NCI-H1092 treated with DMSO at 0.1 percent for 48 hours (cell line): ENCODE measurements at places on chromosomes 7 and 10.

DNA sequence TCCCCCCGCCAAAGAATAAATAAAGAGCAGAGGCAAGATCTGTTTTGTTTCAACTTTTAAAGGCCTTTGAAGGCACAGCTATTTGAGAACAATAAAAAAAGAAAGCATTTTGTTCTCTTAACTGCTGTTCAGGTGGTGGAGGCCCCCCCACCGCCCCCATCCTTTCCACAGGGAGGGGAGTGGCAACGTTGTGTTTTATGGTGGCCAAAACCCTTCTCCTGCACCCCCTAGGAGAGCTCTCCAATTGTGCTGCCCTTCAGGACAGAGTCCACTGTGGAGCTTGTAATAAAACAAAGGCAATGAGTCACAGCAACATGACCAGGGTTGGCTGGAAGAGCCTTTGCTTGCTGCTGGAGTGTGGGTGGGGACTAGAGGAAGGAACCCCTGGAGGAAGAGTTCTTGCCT, 987.9 kb downstream of the KCNMA1 start:
- DNase-seq: no peak

- DNase-seq: no peak
Measured at GRCh38 chr7:28980451-28981160, 22.5 kb upstream of the TRIL start.

DNA sequence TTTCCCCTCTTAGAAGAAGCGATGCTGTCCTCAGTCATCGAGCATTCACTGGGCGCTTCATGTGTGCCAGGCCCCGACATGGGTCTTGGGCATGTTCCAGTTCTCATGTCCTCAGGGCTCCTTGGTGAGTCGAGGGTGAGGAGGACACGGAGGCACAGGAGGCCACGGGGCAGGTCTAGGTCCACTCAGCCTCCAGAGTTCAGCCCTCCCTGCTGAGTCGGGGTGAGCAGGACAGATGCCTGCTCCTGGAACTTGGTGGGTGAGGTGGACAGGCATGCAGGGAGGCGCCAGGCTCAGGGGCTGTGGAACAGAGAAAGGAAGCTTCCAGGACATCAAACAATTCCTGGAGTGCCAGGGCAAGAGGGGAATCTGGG, 87.4 kb downstream of the BMS1 start:
- DNase-seq: no peak

DNA sequence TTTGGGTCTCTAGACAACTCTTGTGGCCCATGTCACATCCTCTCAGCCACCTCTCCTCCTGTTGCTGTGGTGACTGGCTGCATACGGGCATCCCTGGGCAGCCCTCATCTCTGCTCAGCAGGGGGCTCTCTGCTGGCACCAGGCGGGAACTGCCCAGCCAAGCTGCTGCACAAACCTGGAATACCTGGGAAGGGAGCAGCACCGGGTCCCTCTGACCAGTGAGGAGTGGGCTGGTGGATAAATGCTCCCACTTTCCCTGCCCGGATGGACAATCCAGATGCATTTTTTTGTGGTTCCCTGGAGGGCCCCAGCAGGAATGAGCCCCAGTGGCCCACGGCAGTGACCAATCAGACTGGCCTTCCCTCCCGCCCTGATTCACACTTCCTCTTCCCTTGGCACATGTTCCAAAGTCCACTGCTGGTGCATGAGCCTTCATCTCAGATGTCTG, 21.9 kb downstream of the GRID1 start:
- peak; percentile 15 for DNase-seq

DNA sequence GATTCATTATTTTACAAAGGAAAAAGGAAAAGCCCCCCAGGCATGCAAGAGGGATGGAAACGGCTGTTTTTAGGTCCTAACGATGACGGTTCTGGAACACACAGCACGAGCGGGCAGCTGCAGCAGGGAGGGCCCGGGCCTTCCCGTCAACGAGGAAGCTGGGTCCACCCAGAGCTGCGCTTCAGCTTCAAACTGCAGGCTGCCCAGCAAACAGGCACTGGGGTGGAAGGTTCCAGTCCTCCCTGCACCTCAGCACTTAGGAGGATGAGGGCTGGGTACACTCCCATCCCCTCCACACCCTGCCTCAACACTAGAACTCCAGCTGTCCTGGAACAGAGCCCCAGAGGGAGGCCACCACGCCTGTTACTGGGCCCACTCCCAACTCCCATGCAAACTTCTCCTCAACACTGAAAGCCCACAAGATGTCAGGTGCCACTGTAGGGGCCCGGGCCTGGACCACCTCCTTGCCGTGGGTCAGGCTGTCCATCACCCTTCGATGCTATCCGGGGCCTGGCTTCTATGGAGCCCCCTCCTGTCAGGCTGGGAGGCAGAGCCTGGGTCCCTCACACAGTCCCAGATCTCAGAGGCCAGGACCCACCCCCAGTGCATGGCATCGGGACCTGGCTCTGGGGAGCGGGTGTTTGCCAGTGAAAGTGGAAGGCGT, 33.0 kb downstream of the PAPOLB start:
- no peak for DNase-seq

DNA sequence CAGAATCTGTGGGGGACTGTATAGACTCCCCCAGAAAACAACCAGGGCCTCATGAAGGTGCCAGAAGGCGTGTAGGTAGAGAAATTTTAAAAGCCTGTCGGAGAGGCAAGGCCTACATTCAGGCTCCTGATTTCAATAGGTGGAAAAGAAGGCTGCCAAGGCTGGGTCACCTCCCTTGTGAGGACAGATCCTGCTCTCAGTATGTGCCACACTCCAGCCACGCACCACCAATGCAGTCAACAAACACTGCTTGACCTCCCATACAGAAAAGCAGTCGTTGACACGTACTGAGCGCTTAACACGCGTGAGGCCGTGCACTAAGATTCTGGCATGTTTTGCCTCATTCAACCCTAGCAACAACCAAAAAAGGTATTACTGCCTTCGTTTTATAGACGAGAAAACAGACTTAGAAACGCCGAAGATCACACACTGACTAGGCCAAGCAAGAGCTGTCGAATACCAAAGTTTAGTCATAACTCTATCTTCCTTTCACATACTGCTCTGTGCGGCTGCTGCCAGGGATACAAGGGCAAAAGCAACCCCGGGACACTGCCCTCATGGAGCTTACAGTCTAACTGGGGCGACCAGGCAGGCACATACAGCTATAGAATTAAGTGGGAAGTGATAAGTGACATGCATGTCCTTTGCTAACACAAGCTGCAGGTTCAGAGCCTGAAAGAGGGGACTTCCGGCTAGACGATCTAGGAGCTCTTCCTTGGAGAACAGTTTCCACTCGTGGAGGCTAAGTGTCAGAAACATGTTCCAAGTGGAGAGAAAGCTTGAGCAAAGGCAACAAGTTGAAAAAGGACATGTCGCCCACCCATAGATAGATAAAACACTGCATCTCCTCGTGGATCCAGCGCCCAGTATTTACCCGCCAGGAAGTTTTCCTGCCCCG, 797 bp upstream of the NKX2-3 start:
- no peak for DNase-seq

DNA sequence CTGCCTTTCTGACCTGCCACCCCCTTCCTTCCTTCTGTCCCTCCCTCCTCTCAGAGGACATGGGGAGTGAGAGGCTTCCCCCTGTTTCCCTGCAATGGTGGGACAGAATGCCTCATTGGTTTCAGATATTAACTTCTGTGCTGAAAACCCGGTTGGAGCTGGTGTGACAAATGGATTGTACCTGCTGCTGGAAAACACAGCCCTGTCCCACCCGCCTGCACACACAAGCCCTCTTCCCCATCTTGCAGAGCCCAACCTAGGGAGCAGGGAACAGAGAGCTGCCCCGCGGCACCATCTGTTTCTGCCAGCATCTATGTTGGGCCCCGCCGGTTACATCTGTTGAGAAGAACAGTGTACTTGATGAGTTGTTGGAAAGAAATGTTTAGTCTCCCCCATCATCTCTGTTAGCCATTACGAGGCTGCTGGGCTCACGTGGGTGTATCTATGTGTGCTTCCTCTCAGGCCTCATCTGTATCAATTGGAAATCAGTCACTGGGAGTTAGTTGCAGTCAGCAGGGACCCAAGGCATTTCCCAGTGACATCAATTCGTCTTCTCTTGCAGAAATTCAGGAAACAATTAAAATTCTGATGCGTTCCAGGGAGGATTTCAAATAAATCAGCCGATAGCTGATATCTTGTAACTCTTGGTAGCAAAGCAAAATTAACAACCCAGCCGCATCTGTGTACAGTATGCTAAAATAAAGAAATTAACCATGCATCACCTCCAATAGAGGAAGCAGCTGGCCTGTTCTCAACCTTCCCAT, 725.6 kb upstream of the GALNT17 start:
- no peak for DNase-seq

- no peak for DNase-seq
Measured at GRCh38 chr10:125209591-125210355, 49.4 kb upstream of the CTBP2 start.

DNA sequence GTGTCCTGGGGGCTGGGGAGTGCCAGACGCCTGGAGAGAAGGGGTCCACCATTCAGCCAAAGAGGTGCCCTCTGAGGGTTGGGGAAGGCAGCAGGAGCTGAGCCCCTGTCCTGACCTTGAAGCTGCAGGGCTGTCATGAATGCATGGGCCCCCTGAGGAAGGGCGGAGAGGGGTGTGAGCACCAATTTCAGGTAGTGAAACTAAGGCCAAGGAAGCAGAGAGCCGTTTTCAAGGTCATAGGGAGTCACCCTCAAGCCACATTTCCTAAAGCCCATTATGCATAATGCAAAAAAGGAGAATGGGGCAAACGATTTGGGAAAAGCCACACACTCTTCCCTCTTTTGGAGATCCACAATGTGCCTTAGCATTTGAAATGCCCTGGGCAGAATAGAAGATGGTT, 37.2 kb downstream of the FIGNL1 start:
- no peak for DNase-seq

- DNase-seq: no peak
Measured at GRCh38 chr7:99127636-99128035, 16.3 kb downstream of the SMURF1 start.

GRCh38 chr10:53430974-53431373, 658.4 kb upstream of the MBL2 start:
- DNase-seq: no peak

DNA sequence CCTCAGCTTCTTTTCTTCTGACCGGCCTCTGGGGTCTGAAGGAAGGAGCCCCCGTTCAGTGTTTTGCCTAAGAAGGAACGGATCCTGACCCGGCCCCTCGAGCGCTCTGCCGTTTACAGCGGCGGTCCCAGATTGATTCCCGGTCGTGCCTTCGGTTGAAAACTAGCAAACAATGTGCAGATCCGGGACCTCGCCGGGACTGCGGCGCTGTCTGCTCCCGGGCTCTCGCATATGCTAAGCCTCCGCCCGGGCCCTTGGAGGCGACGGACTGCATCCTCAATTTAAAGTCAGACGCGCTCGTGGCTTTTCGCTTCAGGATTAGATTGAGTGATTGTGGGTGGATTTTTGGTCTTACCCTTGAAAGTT, 559 bp downstream of the DBF4 start:
- peak; percentile 83 for DNase-seq

DNA sequence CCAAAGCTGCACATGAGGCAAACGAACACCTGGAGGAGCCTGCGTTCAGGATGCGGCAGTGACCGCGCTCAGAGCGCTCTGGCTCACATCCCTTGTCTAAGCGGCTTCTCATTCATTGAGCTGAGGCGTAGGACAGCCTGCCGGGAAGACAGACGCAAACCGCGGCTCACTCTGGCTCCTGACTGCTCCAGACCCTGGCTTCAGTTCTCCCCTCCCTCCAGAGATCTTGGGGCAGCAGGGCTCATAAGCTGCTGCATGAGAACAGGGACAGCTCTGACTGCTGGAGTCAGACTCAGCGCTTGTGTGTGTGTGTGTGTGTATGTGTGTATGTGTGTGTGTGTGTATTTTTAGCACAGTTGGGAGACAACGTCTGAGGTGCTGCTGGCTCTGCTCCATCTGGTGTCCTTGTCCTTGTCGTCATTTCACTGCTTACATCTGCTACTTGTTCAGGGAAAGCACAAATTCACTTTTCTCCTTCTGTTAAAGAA, 15.8 kb upstream of the LYZL2 start:
- no peak for DNase-seq

GRCh38 chr7:80183900-80184685, 49.5 kb downstream of the GNAI1 start:
- no peak for DNase-seq

GRCh38 chr10:1229116-1229515, 172.9 kb downstream of the WDR37 start:
- no peak for DNase-seq

DNA sequence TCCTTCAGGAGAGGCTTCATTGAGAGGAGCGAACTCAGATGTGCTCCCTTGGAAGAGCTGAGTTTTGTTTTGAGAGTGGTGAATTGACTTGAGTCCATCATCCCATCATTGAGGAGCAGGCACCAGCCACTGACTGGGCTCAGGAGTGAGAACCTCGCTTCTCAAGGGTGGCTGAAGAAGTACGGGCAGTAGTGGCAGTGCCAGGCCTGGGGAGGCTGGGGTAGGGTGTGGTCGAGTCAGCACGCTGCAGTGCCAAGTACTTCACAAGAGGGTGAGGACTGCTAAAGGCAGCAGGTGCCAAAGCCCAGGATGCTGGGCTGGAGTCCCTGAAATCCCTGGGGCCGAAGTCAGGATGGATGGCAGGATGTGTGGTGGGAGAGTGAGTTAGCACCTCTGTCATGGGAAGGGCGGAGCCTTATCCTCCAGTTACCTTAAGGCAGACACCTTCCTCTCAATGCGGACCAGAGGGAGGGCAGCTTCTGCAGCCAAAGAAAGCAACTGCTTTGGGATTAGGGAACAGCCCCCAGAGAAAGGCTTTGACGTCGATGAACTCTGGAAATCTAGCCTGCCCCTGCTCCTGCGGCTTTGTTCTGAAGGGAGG, 210.3 kb downstream of the CAMK1D start:
- no peak for DNase-seq

DNA sequence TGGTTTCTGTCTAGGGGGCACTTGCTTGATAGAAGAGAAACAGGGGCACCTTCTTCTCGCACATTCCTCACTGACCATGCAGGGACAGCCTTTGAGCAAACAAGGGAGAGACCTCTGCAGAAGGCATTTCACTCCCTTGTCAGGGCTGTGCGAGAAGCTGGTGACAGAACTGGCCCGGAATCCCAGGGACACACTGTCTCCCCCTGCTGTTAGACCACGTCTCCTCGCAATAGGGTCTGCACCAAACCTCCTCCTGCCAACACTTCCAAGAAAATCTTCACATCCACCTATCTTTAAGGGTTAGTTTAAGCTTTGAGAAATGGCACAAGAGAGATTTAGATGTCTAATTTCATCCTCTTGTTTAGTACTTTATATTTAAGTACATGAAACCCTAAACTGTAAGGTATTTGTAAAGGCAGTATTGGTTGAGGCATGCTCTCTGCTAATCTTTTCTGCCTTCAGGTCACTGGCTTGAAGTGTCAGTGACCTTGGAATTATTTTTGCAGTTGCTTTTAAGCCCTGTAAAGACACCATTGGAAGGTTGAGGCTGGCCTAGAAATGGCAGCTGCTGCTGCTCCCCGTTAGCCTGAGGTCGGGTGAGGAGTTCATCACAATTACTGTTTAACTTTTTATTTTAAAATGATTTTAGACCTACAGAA, 37.0 kb downstream of the RBM20 start:
- peak; percentile 38 for DNase-seq

GRCh38 chr10:94104316-94105000, 110.7 kb downstream of the PLCE1 start:
- DNase-seq: no peak
